ENCODE measurements at places on chromosomes 7 and 10.

- no peak for DNase-seq
These were observed 10.2 kb downstream of the TCF7L2 start for GRCh38 chr10:112960151-112960681.

GRCh38 chr10:88888810-88889445 lies 8.9 kb downstream of the STAMBPL1 start:
- DNase-seq: no peak

DNA sequence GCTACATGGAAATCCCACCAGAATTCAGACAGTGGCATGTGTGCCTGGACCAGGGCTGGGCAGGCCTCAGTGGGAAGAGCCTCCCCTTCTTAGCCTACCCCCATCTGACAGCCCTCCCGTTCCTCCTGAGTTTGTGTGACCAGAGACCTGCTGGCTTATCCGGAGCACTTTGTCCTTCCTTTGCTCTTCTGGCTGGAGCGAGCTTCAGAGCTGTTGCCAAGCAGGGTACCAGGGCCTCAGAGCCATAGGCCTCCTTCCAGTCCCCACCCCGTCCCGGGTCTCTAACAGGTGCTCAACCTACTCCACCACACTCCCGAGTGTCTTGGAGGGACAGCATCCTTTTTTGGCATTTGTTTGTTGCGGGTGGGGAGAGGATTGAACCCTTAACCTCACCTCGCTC lies 26.5 kb upstream of the TRIM8 start:
- no peak for DNase-seq

GRCh38 chr7:130356121-130356875 lies 11.7 kb downstream of the CPA5 start:
- DNase-seq: no peak

DNA sequence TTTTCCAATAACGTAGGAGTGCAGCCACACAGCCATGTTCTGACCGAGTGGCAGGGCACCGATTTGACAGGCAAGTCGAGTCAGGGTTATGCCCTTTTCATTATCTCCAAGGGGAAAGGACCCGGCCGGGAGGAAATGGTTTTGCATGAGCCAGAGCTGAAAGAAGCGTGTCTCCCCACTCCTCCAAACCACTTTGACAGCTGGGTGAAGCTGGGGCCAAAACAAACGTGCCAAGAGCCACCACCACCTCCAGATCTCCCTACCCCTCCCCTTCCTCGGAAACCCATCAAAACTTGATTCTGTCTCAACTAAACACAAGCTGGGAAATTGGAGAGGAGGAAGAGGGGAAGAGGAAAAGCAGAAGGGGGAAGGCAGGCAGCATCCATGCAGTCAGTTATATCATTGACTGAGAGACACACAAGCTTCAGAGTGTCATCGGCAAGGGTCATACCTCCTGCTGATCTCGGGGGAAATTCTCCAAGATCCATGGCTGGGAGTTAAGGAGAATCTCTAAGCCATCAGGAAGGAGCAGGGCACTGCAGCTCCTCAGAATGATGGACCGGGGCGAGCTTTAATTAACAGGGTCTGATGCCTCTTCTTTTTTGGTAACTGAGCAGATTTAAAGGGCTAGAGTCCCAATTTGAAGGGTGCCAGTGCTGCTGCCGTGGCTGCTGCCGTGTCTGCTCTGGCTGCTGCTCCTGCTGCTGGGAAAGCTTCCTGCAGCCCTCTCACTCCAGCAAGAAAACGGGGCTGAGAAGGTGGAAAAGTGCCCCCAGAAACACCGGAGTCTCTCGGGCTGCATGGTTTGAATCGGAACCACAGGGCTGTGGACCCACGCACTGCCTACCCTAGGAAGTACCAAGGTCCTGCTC lies 34.7 kb upstream of the CALN1 start:
- no peak for DNase-seq

DNA sequence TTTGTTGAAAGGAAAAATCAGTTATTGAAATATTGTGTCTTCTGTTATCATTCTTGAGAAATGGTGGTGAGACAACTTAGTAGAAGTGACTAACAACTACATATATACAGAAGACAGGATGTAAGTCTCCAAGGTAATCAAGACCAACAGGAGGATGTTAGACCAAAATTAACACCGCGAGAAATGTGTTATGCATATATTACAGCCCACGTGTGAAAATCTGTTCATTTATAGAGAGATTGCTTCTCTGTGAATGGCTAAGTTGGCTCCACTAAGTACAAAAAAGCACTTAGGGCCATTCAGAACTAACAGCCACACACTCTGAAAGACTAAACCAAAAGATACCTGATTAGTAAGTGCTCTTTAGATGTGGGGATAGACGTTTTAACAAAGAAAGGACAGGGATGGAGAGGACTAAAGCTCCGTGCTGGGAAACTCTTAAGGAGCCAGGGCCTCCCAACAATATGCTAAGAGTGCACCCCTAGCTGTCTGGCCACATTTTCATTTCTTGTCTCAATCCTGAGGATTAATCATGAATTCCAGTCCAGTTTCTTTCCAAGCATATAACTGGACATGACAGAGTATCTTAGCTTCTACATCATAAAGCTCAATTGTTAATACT lies 26.5 kb downstream of the HDAC9 start:
- DNase-seq: peak; percentile 14

GRCh38 chr7:129006636-129007414 lies 48.1 kb downstream of the TNPO3 start:
- no peak for DNase-seq

- DNase-seq: no peak
These were observed 2.0 kb downstream of the TNKS2 start for GRCh38 chr10:91800182-91800581.

- no peak for DNase-seq
These were observed at the start of gene TAC1 for GRCh38 chr7:97731736-97732564. Gene TAC1, plus strand, starts transcription at chr7:97732086. Its CDS starts 527 bp downstream, at chr7:97732613.

DNA sequence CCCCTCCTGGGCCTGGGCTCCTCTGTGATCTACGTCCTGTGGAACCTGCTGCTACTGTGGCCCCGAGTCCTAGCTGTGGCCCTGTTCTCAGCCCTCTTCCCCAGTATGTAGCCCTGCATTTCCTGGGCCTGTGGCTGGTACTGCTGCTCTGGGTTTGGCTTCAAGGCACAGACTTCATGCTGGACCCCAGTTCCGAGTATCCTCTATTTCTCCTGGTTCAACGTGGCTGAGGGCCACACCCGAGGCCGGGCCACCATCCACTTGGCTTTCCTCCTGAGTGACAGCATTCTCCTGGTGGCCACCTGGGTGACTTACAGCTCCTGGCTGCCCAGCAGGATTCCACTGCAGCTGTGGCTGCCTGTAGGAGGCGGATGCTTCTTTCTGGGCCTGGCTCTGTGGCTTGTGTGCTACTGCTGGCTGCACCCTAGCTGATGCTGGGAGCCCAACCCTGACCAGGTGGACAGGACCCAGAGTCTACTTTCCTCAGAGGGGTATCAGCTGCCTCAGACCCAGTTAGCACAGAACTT lies 37.8 kb upstream of the MMD2 start:
- no peak for DNase-seq

All from CD4-positive, CD25-positive, alpha-beta regulatory T cell (primary cell).